Pancreas (tissue), 10 donors: ENCODE measurements at places on chromosomes 4 and X. TPM values are rescaled to one million over a fixed set of nuclear protein-coding genes. Genes with fewer than 3 reads are reported as not detected.

UGT2B28 gene
- not detected for total RNA-seq

CSN1S1 gene
- not detected for total RNA-seq

C4orf51 gene
- not detected for total RNA-seq

DCHS2 gene
- 0.16 TPM for total RNA-seq

GCNA gene
- 0.64 TPM for total RNA-seq

ASMT gene
- 0.22 TPM for total RNA-seq

DNAJB14 gene
- total RNA-seq, result 23.7 TPM

MGST2 gene
- 28.6 TPM for total RNA-seq

PDGFC gene
- 14.9 TPM for total RNA-seq

TMEM255A gene
- 0.52 TPM for total RNA-seq

CCNA2 gene
- total RNA-seq, result 0.61 TPM

ARR3 gene
- total RNA-seq, result not detected

LPAR4 gene
- not detected for total RNA-seq

ARMCX1 gene
- total RNA-seq, result 5.2 TPM

FHIP1A gene
- total RNA-seq, result 12.1 TPM

DNA sequence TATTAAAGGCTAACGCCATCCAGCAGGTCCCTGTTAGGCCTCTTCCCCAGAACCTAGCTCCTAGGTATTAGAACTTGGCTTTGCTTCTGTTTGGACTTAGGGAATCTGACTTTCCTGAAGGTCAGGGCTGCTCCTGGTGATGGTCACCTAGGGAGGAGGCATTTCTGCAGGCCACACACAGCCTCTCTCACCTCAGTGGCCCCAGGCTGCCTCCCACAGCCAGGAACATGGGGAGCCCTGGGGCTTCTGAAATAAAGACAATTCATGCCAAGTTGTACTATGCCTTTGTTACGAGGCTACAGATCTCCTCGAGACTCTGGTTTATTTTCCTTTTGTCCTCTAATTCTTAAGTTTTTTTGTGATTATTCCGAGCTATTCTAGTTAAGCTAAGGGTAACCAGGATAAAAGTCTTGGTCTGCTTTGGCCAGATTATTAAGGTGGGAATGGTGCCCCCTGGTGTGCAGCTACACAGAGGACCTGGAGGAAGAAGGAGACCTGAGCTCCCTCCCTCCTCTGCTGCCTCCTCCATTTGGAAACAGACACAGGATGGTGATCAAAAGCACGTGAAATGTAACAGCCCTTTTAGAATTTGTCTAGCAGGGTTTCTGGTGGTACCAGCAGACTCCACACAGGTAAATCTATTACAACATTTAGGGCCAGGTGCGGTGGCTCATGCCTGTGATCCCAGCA lies 131.0 kb downstream of the DCLK2 start:
- peak; percentile 56 for DNase-seq
- H3K4me3 ChIP-seq, result no peak overlapping the region
- H3K4me1 ChIP-seq, result peaks cover 8% of the 10 kb centered on the region
- H3K27ac ChIP-seq, result no peak overlapping the region
- no peaks in the 10 kb centered on the region for H3K36me3 ChIP-seq

GRCh38 chr4:155430895-155431795 lies 54.4 kb upstream of the MAP9 start:
- no peak overlapping the region for H3K27ac ChIP-seq
- no peak for DNase-seq
- no peak overlapping the region for H3K4me3 ChIP-seq
- H3K27me3 ChIP-seq, result no peaks in the 10 kb centered on the region

- no peaks in the 10 kb centered on the region for H3K27me3 ChIP-seq
- H3K36me3 ChIP-seq, result no peaks in the 10 kb centered on the region
- no peaks in the 10 kb centered on the region for H3K4me1 ChIP-seq
- no peak overlapping the region for H3K4me3 ChIP-seq
- H3K27ac ChIP-seq, result no peak overlapping the region
Observed at GRCh38 chr4:6316461-6317003, 46.9 kb downstream of the WFS1 start.

GRCh38 chr4:95421869-95422268 lies 126.9 kb downstream of the UNC5C start:
- H3K4me3 ChIP-seq, result no peak overlapping the region
- DNase-seq, result no peak
- no peaks in the 10 kb centered on the region for H3K4me1 ChIP-seq
- H3K27me3 ChIP-seq, result no peaks in the 10 kb centered on the region
- H3K36me3 ChIP-seq, result no peaks in the 10 kb centered on the region
- no peak overlapping the region for H3K27ac ChIP-seq

GRCh38 chr4:64756016-64756415 lies 346.8 kb upstream of the TECRL start:
- H3K4me3 ChIP-seq, result no peak overlapping the region
- no peak overlapping the region for H3K27ac ChIP-seq
- no peak for DNase-seq
- no peaks in the 10 kb centered on the region for H3K4me1 ChIP-seq

GRCh38 chr4:139167774-139168444 lies 9.1 kb downstream of the ELF2 start:
- DNase-seq, result no peak
- no peak overlapping the region for H3K27ac ChIP-seq
- H3K27me3 ChIP-seq, result no peaks in the 10 kb centered on the region
- peaks cover 19% of the 10 kb centered on the region for H3K4me1 ChIP-seq

DNA sequence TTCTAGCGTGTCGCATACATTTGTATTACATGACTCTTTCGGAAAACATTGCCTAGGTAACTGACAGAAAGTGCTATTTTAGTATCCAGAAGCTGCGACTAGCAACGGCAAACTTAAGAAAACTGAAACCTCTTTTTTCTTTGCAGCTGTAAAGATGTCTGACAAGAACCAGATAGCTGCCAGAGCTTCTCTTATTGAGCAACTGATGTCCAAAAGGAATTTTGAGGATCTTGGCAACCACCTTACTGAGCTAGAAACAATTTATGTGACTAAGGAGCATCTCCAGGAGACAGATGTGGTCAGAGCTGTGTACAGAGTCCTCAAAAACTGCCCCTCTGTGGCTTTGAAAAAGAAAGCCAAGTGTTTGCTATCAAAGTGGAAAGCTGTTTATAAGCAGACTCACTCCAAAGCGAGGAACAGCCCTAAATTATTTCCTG lies 9.4 kb downstream of the TCEANC start:
- DNase-seq, result no peak
- H3K27me3 ChIP-seq, result no peaks in the 10 kb centered on the region
- H3K36me3 ChIP-seq, result peaks cover 9% of the 10 kb centered on the region

DNA sequence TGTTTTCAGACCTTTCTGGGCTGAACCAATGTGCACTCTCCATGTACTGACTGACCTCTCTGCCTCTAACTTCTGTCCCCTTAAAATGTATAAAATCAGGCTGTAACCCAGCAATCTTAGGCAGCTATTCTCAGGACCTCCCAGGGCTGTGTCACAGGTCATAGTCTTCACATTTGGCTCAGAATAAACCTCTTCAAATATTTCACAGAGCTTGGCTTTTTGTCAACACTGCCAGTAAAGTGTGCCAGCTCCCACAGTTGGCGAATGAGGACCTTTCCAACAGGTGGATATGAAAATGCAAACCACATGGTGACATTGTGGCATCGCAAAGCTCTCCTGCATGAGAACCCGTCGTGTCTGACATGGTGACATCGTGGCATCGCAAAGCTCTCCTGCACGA lies 76.4 kb downstream of the ACOX3 start:
- no peak overlapping the region for H3K27ac ChIP-seq
- H3K4me1 ChIP-seq, result no peaks in the 10 kb centered on the region
- peak; percentile 15 for DNase-seq
- no peak overlapping the region for H3K4me3 ChIP-seq

- no peaks in the 10 kb centered on the region for H3K4me1 ChIP-seq
- H3K36me3 ChIP-seq, result no peaks in the 10 kb centered on the region
- H3K27me3 ChIP-seq, result no peaks in the 10 kb centered on the region
- H3K27ac ChIP-seq, result no peak overlapping the region
Observed at GRCh38 chr4:183399126-183399522, 45.3 kb upstream of the CDKN2AIP start.

GRCh38 chr4:184740980-184741391 lies 7.1 kb upstream of the CENPU start:
- no peak overlapping the region for H3K4me3 ChIP-seq
- peaks cover 2% of the 10 kb centered on the region for H3K4me1 ChIP-seq
- H3K27ac ChIP-seq, result no peak overlapping the region
- no peaks in the 10 kb centered on the region for H3K27me3 ChIP-seq

DNA sequence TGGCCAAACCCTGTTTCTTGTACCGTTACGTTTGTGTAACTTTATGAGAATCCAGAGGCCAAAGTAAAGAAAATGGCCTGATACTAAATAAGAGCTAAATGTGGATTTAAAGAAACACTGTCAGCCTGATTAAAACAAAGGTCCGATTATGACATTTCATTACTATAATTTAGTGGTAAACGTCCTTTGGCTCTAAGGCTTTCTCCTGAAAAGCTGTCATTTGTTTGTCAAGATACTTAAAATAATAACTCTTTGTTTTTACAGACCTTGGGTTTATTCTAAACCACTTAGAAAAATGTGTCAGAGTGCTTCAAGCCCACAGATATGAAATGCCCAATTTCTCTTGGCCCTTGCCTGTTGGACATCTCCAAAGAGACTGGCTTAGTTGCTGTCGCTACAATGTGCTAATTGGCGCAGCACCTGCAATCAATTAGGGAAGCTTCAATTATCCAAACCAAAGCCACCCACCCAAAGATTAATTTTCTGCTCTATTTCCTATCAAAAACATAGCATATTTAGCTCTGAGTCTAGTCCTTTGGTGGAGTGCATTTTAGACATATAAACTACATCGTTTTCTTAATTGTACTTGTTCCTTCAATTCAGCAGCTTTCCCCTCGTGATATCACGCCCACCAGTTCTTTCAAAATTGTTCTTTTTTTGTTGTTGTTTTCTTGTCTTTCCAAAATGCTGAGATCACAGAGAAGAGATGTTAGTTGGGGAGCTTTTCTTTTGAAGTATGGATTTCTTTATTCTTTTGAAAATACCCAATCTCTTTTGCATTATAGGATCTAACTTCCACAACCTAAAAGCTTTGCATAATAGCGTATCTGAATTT lies 13.6 kb downstream of the SMIM20 start:
- H3K36me3 ChIP-seq, result no peaks in the 10 kb centered on the region
- DNase-seq, result no peak
- H3K27ac ChIP-seq, result no peak overlapping the region
- no peaks in the 10 kb centered on the region for H3K27me3 ChIP-seq
- peaks cover 21% of the 10 kb centered on the region for H3K4me1 ChIP-seq
- H3K4me3 ChIP-seq, result no peak overlapping the region

GRCh38 chrX:136112286-136112685 lies 35.0 kb upstream of the FHL1 start:
- no peaks in the 10 kb centered on the region for H3K4me1 ChIP-seq
- no peaks in the 10 kb centered on the region for H3K36me3 ChIP-seq
- no peaks in the 10 kb centered on the region for H3K27me3 ChIP-seq
- no peak overlapping the region for H3K4me3 ChIP-seq
- DNase-seq, result no peak

GRCh38 chrX:153445856-153446635 lies at the start of gene TREX2:
Gene TREX2, minus strand, starts transcription at chrX:153446056. Its CDS starts 626 bp downstream, at chrX:153445430.
- H3K27ac ChIP-seq, result no peak within 1 kb of the TSS
- DNase-seq, result no peak
- no peaks in the 10 kb centered on the region for H3K4me1 ChIP-seq
- H3K27me3 ChIP-seq, result no peaks in the 10 kb centered on the region

DNA sequence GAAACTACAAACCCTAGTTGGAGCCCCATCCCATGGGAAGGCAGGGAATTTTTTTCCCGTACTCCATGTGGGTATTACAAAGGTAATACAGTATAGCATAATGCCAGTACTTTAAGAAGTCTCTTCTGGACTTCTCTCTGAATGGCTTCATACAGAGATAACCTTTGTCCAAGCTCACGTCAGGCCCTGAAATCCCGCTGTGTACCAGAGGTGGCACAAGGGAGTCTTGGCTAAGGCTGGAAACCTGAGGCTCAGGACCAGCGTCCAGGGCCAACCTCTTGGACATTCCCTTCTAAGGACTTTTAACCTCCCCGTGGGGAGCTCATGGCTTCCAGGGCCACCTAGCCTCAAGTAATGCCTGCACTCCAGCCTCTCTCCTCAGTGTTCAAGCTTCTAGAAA lies 338.9 kb upstream of the FAM241A start:
- H3K27me3 ChIP-seq, result no peaks in the 10 kb centered on the region
- no peaks in the 10 kb centered on the region for H3K4me1 ChIP-seq
- H3K4me3 ChIP-seq, result no peak overlapping the region

DNA sequence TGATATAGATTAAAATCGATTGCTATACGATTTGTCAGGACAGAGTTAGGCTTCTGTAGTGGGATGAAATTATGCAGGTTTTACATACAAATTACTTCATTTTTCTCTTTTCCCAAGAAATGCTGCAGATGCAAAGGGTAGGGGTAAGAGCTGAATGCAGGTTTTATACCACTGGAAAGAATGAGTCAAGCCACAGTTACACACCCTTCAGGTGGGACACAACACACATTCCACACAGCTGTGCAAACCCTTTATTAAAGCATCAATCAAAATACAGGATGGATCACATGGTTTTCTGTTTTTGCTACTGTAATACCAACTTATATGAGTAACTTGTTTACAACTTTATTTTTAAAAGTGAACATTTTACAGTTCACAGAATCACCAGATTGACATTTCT lies 39.8 kb downstream of the MFAP3L start:
- no peak overlapping the region for H3K27ac ChIP-seq
- H3K4me3 ChIP-seq, result no peak overlapping the region

DNA sequence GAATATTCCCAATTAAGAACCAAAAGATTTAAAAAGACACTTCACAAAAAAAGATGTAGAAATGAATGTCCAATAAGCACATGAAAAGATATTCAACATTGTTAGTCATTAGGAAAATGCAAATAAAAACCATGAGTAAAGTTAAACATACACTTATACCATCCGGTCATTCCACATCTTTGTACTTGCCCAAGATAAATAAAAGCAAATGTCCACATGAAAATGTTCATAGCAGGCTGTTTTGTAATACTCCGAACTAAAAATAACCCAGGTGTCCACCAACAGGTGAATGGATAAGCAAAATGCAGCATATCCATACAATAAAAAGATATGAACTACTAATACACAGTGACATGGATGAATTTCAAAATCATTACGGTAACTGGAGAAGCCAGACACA lies 28.6 kb upstream of the ZCCHC4 start:
- H3K27me3 ChIP-seq, result no peaks in the 10 kb centered on the region
- H3K4me1 ChIP-seq, result no peaks in the 10 kb centered on the region
- no peak overlapping the region for H3K27ac ChIP-seq
- no peaks in the 10 kb centered on the region for H3K36me3 ChIP-seq

GRCh38 chrX:21993265-21993664 lies 38.9 kb upstream of the PHEX start:
- no peaks in the 10 kb centered on the region for H3K27me3 ChIP-seq
- H3K27ac ChIP-seq, result no peak overlapping the region
- no peaks in the 10 kb centered on the region for H3K4me1 ChIP-seq
- H3K4me3 ChIP-seq, result no peak overlapping the region

DNA sequence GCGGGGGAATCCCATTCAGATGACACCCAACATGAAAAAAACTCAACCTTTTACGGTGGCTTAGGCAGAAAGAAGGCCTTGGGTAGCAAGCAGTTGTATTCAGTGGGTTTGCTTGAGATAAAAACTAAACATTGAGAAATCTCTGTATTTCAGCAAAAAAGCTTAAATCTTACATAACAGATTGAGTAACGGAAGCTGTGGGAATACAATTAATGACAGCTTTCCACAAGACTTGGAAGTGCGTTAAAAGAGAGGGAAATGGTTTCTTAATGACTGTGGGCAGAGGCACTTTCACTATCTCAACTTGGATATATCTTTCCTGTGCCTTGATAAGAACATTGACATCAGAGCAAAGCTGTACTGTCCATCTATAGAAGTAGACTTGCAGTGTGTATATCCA lies 418.5 kb upstream of the HS3ST1 start:
- no peak overlapping the region for H3K27ac ChIP-seq
- no peaks in the 10 kb centered on the region for H3K4me1 ChIP-seq
- H3K36me3 ChIP-seq, result no peaks in the 10 kb centered on the region
